ENCODE measurements at places on chromosomes 2 and 18.

DNA sequence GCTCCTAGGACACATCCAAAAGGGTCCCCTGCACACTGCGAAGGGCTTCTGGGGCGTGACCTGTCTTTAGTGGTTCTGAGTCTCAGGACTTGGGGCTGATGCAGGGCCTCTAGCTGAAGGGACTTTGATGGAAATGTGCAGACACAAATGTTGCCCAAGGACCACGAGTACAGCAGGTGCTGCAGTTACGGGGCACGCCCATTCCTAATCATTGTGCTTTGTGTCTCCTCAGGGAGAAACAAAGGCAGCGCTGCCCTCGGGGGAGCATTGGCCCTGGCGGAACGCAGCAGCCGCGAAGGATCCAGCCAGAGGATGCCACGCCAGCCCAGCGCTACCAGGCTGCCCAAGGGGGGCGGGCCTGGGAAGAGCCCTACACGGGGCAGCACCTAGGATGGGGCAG, 8.0 kb downstream of the TUBA3E start:
- no peak for DNase-seq

GRCh38 chr2:198135481-198135934, 331.1 kb downstream of the PLCL1 start:
- no peak for DNase-seq

DNA sequence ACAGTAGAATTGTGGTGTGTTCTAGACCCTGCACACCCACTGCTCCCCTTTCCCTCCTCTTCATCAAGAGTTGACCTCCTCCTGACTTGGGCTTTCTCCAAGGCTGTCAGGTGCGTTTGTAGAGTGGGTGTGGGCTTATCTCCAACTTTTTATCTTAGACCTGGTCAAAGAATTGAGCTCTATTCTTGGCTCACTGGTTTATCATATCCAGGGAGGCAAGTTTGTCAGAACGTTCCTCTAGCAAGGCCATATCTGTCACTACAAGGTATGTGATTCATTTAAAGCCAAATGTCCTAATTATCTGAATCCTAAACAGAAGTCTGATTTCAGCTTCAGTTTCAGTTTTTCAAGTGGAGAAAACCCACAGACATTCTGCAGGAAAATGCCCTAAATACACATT, 117.1 kb upstream of the MGAT5 start:
- no peak for DNase-seq

DNA sequence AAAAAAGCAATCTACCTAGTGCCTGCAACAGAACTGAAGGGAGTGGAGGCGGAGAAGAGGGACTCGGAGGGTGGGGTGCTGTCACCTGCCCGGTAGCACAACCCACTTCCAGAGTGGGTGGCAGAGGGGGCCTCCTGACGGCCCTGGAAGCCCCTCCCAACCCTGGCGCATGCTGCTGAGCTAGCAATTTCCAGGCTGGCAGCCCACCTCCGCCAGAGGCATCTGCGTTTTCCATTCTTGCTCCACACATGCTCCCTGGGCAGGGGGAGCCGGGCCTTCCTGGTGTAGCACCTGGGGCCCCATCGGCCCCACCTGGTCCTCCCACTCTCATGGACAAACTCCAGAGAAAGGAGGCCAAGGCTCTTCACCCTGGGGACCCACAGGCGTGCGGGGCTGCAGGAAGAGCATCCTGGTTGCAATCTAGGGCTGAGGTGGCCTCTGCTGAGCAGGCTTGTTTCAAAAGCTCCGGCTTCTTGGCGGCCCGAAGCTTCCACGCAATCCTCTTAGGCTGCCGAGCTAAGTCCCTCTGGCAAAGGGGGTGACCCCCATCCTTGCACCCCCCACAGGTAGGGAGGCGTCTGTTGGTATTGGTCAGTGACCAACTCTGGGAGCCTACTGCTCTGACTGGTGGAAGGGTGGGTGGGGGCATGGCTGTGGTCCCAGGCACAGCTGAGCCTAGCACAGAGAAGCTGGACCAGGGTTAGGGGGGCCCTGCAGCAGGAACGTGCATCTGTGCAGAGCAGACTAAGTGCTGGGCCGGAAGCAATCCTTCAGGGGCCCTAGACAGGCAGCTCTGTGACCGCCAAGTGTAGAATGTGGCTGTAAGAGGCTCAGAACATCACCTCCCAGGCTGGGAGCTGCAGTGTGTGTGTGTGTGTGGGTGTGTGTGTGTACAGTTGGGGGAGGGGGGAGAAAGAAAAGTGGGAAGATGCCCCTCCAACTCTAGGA, 2.6 kb downstream of the HS6ST1 start:
- DNase-seq = no peak

DNA sequence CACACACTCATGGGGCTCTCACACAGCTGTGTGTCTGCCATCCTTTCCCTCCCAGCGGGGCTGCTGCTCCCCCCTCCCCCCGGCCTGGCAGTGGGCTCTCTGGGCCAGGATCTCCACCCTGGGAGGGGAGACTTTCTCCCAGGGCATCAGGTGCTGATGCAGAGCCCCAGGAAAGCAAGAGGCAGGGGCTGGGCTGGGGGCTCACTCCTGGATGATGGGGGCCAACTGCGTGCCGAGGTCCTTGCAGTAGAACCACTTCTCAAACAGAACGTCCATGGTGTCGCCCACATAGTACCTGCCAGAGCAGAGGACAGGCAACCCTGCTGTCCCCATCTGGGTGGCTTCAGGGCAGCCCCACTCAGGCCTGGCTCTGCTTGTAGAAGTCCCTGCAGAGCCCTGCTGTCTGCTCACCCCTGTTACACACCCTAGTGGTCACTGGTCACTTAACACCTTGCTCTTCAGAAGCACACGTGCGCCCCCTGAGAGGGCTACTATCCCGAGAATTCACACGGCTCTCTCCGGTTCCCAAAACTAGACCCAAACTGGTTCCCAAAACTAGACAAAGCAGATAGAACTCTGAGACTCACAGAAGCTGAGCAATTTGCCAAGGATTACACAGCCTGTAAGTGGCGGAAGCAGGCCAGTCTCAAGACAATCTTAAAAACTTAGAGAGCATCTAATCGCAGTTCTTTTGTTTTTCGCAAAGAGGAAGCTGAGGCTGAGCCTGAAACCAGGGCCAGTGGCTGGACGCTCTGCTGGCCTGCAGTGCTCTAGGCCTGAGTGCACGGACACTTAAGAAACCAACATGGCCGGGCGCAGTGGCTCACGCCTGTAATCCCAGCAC, 6.6 kb upstream of the OXER1 start:
- DNase-seq = peak; percentile 83

GRCh38 chr18:22273101-22274039, 104.0 kb downstream of the GATA6 start:
- DNase-seq = no peak

GRCh38 chr2:80326214-80326613, 21.7 kb upstream of the LRRTM1 start:
- DNase-seq = no peak
